ENCODE measurements at places on chromosomes 12 and 14.
A peak's percentile ranks its signal among the peaks of the same experiment; 100 is the strongest.

GRCh38 chr12:13144266-13144828, 40.9 kb upstream of the GSG1 start:
- no peak for DNase-seq

- DNase-seq = no peak
Measured at GRCh38 chr14:85221832-85222231, 308.1 kb upstream of the FLRT2 start.

GRCh38 chr12:104692557-104693218, 235.9 kb downstream of the CHST11 start:
- no peak for DNase-seq

DNA sequence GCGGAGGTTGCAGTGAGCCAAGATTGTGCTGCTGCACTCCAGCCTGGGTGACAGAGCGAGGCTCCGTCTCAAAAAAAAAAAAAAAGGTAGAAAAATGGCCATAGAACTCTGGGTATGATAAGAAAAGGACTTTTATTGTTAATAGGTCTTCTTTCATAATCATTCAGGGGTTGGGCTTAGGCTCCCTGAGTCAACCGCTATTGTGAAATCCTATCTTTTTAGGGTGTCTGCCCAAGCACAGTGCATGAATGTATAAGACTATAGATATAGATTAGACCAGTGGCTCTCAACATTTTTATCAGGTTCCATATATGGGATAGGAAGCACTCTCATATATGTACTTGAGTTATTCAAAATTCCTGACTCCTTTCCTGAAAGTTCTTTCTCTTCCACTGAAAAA, 48.7 kb upstream of the USP15 start:
- DNase-seq = no peak

DNA sequence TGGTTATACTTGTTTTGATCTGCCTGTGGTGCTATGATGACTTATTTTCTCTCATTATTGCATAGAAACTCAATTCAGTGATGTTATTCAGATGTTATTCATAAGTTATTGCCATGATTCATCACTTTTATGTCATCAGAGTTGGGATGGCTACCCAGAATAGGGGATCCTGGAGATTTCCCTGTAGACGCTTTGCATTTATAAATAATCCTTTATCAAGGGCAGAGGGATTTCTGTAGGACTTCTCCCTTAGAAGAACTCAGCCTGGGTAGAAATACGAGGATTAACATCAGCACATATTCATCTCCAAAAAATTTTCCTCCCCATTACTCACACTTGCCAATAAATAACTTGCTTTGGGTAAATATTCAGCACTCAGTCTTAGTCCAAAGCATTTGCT, 4.9 kb downstream of the GPRC5A start:
- no peak for DNase-seq

DNA sequence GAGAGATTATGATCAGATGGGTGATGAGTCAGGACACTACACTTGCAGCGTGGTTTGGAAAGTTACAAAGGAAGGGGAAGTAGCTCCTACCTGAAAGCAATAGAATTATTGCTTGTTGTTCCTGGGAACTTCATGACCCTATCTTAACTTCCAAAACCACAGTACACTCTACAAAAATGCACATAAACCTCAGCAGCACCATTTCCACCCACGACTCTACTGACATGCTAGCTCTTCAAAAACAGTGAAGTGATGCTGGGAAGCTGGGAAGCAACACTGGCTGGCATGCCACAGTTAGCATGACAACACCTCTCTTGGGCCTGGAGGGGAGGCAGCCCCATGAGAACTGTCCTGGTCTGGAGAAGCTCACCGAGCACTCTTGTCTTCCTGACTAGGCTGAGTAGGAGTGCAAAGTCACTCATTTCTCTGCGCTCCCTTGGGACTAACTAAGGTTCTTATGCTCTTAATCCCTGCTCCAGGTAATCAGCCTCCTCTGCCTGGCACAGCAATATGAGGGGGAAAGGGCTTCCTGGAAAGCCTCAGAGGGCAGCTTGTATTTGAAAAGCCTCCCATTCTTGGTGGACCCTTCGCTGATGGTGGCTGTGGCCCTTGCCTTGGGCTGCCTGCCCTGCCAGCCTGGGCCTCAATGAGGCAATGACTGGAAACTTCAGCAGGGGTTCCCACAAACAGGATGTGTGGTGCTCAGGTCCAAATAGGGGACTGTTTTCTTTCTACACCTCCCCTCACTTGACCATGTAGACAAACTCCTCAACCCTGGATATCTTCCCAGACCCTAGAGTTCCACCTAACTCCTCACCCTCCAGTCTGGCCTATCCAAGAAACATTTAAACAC, 1.2 kb downstream of the KRT3 start:
- peak; percentile 33 for DNase-seq

DNA sequence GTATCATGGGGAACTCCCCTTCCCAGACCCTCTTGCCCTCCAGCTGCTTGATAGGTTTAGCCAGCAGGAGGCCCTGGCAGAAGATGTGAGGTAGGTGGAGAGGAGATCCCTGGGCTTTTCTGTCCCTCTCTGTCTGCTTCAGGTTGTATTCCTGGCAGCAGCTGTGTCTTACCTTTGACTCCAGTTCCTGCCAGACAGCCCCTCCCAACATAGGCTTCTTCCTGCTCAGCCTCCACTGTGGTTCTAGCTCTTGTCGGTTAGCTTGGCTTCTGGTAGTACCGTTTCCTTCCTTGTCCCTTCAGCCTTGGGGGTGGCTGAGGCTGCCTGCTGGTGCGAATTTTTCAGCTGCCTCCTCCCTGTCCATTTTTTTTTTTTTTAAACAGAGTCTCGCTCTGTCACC, 215.7 kb upstream of the CRY1 start:
- no peak for DNase-seq

DNA sequence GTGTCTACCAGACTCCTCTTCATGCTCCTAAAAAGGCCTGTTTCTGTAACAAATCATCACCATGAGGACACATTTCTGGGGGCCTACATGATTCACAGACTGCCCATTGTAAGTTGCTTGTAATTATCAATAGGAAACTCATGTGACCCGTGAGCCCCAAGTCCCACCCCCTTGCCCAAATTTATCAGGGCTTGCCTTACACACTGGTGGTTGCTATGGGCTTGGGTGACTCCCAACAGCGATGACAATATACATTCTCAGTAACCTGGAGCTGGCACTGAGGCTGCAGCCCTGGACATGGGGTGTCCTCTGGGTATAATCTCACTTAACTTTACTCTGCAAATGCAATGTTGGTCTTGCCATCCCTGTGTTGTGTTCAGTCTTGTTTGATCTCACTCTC, 149.2 kb downstream of the NRXN3 start:
- DNase-seq = no peak

- DNase-seq = no peak
Measured at GRCh38 chr12:69204191-69204590, 35.2 kb upstream of the CPSF6 start.

GRCh38 chr12:128977441-128977840, 124.2 kb downstream of the GLT1D1 start:
- DNase-seq = no peak

GRCh38 chr12:123389560-123390351, 5.8 kb downstream of the KMT5A start:
- DNase-seq = no peak

DNA sequence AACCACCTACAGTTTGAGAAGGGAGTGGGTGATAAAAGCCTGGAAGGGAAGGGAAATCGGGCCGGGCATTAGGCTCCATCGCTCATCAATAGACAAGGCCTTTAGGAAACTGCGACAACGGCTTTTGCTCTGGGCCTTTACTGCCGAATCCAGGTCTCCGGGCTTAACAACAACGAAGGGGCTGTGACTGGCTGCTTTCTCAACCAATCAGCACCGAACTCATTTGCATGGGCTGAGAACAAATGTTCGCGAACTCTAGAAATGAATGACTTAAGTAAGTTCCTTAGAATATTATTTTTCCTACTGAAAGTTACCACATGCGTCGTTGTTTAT, 261 bp upstream of the RNU7-1 start:
- peak; percentile 99 for DNase-seq

DNA sequence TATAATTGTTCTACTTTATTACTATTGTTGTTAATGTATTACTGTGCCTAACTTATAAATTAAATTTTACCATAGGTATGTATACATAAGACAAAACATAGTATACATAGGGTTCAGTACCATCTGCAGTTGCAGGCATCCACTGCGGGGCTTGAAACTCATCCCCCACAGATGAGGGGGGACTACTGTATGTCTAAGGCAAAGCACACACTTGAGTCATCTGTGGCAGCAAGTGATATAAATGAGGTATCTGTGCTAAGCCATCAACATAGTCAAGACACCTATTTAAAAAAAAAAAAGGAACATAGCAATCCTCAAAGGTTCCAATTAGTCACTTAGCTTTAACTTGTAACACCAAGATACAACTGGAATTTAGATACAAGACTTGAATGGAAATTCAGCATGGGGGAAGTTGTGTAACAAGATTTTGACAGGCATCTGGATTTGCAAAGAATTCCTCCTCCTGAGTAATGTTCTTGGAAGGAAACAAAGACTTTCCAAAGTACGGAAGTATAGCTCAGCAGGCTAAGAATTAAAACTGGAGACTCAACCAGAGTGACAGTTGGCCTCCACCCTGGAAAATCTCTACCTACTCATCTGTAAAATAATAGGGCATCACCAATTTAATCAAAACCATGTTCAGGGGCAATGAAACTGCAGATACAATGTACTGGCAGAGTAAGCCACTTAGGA, 14.9 kb downstream of the DCAF5 start:
- no peak for DNase-seq

- DNase-seq = no peak
Measured at GRCh38 chr14:92551044-92551841, 37.7 kb downstream of the RIN3 start.

DNA sequence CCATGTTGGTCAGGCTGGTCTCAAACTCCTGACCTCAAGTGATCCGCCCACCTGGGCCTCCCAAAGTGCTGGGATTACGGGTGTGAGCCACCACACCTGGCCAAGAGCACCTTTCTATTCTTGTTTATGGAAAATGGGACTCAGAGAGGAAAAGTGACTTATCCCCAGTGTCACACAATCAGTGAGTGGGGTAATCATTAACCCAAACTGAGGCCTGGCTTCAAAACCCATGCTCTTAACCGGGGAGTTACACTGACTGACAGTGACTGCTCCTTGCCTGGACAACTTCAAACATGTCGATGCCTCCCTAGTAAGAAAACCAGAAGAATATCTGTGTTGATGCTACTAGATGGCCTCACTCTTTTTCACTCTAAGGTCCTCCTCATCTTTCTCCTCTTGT, 7.3 kb downstream of the CLEC7A start:
- no peak for DNase-seq

- DNase-seq = no peak
Measured at GRCh38 chr12:47755655-47756562, 2.8 kb downstream of the RAPGEF3 start.

- no peak for DNase-seq
Measured at GRCh38 chr12:60096727-60097126, 500.9 kb downstream of the SLC16A7 start.

- DNase-seq = no peak
Measured at GRCh38 chr14:55103971-55104954, 24.8 kb upstream of the LGALS3 start.
